Activated T-cell treated with anti-CD3 and anti-CD28 coated beads, Interleukin-2, amount 50 U/mL, for 72 hours (primary cell): ENCODE measurements at places on chromosomes 7 and 10. TPM values are rescaled to one million over a fixed set of nuclear protein-coding genes. Genes with fewer than 3 reads are reported as not detected.

DNA sequence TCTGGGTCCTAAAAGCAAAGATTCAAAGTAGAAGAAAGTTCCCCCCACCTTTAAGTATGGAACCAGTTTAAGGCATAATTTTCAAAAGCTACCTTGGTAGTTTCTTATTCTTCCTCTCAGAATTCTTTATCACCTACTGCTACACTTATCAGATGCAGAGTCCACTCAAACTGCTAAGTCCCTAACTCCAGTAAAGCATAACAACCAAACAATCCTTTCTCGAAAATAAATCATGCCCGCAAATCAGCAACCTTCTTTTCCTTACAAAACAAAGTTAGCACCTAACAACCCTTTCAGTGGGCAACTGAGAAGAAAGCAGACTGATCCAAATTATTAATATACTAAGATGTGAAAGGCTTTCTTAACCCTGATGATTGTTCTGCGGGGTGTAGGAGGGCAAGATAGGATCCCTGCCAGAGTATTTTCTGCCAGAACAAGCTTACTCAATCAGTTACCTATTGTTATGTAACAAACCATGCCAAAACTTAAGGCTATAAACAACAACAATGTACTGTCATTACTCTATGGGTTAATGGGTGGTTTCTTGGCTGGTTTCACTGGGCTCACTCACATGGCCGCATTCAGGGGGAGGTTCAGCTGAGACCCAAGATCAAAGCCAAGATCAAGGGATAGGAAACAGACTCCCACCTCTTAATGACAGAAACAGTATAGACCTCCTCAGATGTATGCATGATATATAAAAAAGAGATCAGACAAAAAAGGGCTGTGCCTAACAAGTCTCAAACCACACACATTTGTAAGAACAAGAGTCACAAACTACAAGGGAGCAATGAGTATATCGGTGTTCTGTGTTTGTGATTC is 42.0 kb downstream of the CCDC6 start:
- DNase-seq: no peak
- H3K27me3 ChIP-seq: no peaks in the 10 kb centered on the region
- H3K4me3 ChIP-seq: peak overlapping the region; percentile 50
- peaks cover 8% of the 10 kb centered on the region for H3K36me3 ChIP-seq

- DNase-seq: no peak
- H3K27me3 ChIP-seq: no peaks in the 10 kb centered on the region
Observed at GRCh38 chr10:61628875-61629513, 33.7 kb upstream of the CABCOCO1 start.

DNA sequence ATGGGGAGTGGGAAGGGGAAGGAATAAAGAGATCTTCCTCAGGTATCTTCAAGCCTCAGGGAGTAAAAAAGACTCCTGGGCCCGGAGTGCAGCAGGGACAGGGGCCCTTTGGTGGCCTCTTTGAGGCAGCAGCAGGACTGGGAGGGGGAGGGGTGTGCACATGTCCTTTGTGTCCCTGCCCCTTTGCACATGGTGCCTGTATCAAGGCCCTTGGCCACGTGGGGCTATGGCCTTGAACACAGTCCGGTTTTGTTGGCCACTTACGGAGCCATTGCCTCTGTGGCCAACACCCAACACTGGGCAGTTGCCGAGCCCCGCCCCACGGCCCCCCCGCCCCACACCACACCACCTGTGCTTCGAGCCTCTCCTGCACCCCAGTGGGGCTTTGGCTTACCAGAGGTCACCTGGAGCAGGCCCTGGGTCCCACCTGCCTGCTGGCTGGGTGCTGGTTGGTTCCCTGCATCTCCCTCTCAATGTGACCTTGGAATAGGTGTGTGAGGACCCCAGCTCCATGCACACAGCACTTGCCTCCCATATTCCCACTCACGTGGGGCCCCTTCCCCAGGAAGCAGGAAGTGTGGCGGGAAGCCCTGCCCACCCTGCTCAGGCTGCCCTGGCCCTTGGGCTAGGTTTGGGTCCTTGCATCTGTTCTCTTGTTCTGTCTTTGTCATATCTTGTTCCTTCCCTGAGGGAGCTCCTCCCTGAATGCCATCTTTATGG is 5.4 kb downstream of the SAP25 start:
- H3K4me1 ChIP-seq: peaks cover 27% of the 10 kb centered on the region
- no peaks in the 10 kb centered on the region for H3K27me3 ChIP-seq

DNA sequence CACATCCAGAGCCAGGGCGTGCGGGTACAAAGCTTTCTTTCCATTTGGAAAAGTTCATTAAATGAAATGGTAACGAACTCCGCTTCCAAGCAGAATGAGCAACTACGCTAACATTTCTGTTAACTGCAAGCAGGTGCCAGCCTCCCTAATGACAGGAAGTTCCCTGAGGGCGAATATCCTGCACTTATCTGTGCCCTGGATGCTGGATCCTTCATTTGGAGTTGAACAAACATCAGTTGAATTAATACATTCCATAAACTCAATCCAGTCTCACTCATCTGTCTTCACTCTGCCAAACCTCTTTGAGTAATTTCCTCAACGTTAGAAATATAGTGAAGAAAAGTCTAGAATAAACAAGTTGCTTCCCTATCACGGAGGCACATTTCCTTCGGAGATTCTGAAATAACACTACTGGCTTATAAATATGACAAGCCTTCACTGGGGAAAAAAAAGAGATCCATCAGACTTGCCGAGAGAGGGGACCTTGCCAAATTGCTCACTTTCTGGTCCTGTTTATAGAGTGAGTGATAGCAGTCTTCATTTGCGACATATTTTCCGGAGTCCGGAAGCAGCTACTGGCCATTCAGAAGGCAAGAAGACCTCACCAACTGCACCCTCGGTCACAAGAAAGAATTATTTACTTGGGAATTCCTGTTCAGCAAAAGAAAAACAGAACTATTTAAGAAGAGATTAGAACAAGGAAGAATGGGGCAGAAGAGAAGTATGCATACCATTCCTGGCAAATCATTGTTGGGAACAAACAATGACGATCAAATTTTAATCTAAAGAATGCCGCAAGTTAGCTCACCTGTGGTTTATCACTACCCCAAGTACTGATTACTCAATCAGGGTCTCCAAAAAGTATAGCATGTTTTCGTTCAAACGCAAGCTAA is 196.4 kb downstream of the FAM107B start:
- no peak overlapping the region for H3K4me3 ChIP-seq
- H3K4me1 ChIP-seq: peaks cover 78% of the 10 kb centered on the region
- peaks cover 5% of the 10 kb centered on the region for H3K36me3 ChIP-seq

GRCh38 chr10:22544325-22545068 is 169.9 kb downstream of the PIP4K2A start:
- H3K27ac ChIP-seq: peak overlapping the region; percentile 71
- H3K4me3 ChIP-seq: no peak overlapping the region
- H3K36me3 ChIP-seq: peaks cover 10% of the 10 kb centered on the region
- no peaks in the 10 kb centered on the region for H3K27me3 ChIP-seq
- DNase-seq: no peak
- peaks cover 23% of the 10 kb centered on the region for H3K4me1 ChIP-seq

- peaks cover 16% of the 10 kb centered on the region for H3K4me1 ChIP-seq
- no peak for DNase-seq
- no peaks in the 10 kb centered on the region for H3K27me3 ChIP-seq
- H3K27ac ChIP-seq: no peak overlapping the region
- no peak overlapping the region for H3K4me3 ChIP-seq
Observed at GRCh38 chr7:33774762-33775523, 130.4 kb upstream of the BMPER start.

GRCh38 chr10:103613616-103614015 is 120.1 kb downstream of the NEURL1 start:
- H3K4me3 ChIP-seq: no peak overlapping the region
- DNase-seq: no peak
- H3K36me3 ChIP-seq: no peaks in the 10 kb centered on the region
- H3K4me1 ChIP-seq: no peaks in the 10 kb centered on the region
- H3K27ac ChIP-seq: no peak overlapping the region

DNA sequence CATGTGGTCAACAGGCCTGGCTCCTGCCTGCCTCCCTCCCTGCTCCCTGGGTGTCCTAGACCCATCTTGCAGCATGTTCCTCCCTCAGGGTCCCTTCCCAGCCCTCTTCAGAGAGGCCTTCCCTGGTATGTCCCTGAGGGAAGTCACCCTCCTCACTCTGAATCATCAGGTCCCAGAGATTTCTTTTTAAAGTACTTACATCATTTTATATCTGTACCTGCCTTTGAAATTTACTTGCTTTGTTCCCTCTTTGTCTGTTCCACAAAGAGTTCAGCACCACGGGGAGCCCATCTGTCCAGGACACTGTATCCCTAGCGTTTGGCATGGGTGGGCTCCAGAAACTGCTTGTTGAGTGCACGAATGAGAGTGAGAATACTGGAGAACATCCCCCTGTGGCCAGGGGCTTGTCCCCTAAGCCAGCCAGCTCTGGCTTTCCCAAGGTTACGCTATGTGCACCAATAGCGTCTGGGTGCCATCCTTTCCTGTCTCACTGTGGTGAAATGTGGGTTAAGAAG is 50.6 kb upstream of the IGFBP3 start:
- H3K27me3 ChIP-seq: no peaks in the 10 kb centered on the region
- H3K36me3 ChIP-seq: no peaks in the 10 kb centered on the region
- H3K4me3 ChIP-seq: no peak overlapping the region
- no peak for DNase-seq
- no peak overlapping the region for H3K27ac ChIP-seq

DNA sequence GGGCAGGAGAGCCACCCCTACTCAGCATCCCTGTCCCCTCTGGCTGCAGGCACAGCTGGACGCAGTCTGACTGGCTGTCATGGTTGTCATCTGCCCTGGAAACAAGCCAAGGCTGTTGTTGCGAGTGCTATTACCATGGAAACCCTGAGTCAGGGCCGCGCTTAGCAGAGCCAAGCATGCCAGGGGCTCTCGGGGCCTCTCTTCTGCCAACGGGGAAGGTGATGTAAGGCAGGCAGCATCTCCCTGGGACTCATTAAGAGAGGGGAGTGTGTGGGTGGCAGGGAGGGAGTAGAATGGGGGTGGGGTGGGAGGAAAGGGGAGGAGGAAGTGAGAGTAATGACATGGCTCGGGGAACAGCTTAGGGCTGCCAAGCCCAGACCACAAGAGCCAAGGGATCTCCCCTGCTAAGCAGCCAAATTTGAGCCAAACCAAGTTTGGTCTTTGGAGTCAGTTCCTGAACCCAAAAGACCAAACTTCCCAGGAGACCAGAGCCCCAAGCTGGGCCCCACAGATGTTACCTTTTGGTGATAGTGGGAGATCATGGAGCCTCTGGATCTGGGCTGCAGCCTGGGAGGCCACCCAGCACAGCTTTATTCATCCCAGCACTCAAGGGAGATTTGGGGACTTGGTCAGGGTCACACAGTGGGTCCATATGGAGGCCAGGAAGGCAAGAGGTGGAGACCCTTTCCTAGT is 67.6 kb downstream of the TMEM130 start:
- no peaks in the 10 kb centered on the region for H3K4me1 ChIP-seq
- no peak overlapping the region for H3K27ac ChIP-seq
- DNase-seq: peak; percentile 34
- peaks cover 5% of the 10 kb centered on the region for H3K36me3 ChIP-seq
- no peak overlapping the region for H3K4me3 ChIP-seq

Gene KCND2
- total RNA-seq: not detected

Gene GARIN1A
- 2.6 TPM for total RNA-seq

Gene GDF2
- total RNA-seq: not detected
